Esophagus squamous epithelium (tissue), 5 donors: ENCODE measurements at places on chromosomes 7 and 10.

DNA sequence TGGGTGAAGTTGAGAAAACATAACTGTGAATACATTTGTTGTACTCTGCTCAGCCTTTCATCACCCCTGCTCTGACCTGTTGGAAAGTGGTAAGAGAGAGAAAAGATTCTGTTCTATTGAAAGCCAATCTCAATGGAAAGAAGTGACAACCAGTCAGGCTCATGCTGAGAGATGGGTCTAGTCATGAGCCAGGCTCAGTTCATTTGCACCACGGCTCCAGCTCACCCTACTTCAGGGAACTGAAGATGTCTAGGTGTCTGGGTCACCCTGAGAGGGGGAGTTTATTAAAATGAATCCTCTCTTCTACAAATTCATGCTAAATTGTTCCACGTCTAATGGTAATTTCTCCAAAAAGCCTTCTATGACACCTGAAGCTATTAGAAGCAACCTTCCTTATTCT, 12.1 kb upstream of the FAS start:
- DNase-seq: no peak

DNA sequence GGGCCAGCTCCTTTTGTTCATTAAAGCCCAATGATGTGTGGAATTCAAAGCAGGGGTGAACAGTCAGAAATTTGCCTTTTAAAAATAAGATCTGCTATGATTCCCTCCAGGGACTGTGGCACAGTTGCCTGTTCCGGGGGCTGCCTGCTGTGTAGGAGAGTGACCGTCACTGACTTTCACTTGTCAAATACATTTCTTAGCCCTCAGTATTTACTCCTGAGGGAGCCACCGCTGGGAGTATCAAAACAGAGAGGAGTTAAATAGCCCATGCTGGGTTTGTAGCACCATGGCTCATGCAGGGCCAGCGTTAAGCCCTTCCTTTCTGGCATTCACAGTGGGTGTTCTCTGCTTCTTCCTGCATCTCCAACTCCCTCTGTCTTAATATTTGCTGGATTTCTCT, 897.8 kb downstream of the SORCS3 start:
- no peak for DNase-seq

GRCh38 chr7:129784783-129785684, 167.7 kb downstream of the UBE2H start:
- no peak for DNase-seq

GRCh38 chr10:71209352-71209715, 3.0 kb upstream of the UNC5B start:
- no peak for DNase-seq

GRCh38 chr7:98284335-98285036, 3.0 kb downstream of the BRI3 start:
- DNase-seq: no peak

- DNase-seq: no peak
These were observed 65.3 kb downstream of the CHCHD3 start for GRCh38 chr7:133016604-133017003.

GRCh38 chr10:67433276-67433675, 262.7 kb downstream of the CTNNA3 start:
- no peak for DNase-seq

GRCh38 chr10:81866753-81867152, 8.2 kb upstream of the NRG3 start:
- no peak for DNase-seq

GRCh38 chr7:157769526-157770215, 432.9 kb downstream of the DNAJB6 start:
- DNase-seq: no peak

DNA sequence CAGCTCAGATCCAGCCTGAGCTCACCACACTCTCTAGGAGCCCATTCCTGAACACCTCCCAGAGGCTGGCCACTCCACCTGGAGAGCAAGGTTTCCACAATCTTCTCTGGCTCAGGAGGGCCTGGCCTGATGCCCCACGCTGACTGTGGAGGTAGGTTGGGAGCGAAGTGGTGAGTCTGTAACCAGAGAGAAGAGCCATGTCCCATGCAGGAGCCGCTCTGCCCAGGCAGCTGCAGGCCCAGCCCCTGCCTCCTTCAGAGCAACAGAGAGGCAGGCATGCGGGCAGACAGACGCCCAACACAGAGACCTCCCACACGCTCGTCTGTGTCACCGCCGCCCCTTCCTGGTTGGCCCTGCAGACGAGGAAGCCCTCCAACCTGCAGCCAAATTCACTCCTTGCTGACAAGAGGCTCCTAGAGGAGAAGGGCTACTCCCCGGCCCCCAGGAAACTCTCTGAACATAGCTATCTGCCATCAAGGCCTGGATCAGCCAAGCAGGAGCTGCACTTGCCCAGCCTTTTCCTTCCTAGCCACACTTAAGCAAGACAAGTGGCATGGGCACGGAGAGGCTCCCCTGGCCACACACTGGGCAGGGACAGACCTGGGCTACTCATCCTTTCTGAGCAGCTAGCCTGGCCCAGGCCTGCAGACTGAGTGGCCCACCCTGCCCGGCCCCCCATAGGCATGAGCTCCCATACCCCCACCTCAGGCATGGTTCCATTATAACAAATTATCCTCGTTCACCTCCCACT, 101.9 kb downstream of the GRID1 start:
- DNase-seq: no peak

- no peak for DNase-seq
These were observed 50.3 kb downstream of the ATXN7L1 start for GRCh38 chr7:105826143-105826542.

DNA sequence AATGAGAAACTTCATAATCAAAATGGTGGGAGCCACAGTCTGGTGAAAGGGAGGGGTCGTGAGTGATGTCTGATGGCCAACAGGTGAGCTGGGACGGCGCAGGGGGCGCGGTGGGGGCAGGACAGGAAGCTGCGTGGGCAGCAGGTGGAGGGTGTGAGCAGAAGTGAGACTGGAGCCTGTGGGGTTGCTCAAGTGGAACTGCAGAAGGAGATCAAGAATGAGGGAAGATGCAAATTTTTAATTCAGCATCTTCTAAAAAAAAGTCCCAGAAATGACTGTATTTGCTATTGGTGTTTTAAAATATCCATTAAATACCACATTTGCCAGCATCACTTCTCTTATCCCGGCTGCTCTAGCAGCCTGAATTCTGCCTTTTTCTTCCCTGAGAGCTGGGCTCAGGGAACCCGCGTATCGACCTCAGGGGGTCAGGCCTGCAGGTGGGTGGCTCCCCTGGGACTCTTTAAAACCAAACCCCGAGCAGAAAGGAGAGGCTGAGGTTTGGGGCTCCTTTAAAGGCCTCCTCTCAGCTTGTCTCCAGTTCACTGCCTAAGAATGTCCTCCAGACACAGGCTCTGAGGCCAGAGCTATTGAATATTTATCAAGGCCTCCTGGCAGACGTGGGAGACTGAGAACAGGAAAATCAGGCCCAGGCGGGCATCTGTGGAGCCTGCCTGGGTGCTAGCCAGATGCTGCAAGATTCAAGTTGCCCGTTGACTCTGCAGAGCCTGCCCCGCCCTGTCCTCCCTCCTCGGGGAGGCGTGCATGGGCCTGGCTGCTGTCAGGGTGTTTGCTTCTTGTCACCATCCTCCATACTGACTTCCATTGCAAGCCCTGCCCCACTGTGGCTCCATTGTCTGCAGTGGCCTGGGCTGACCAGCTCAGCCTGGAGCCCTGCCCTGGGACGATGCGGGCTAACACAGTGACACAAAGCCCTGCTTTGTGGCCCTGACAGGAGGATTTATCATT, 53.9 kb downstream of the SYPL1 start:
- peak; percentile 34 for DNase-seq

DNA sequence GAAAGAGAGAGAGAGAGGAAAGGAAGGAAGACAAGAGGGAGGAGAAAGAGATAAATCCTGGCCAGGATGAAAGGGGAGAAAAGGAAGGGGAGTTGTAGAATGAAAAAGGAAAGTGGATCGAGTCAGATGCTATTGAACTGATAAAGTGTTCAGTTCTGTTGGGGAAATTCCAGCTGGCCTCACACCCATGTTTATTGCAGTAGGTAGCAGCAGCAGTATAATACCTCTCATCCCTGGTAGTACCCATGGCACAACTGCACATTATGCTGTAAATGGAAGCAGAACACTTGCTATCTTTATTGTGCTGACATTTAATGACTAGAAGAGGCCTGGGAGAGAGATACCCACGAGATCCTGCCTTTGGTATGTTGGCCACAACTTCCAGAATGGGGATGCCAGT, 178.1 kb downstream of the EVX1 start:
- DNase-seq: no peak

GRCh38 chr7:55423277-55423711, 58.2 kb downstream of the LANCL2 start:
- no peak for DNase-seq

- no peak for DNase-seq
These were observed 818.5 kb downstream of the XPNPEP1 start for GRCh38 chr10:109104806-109105205.

DNA sequence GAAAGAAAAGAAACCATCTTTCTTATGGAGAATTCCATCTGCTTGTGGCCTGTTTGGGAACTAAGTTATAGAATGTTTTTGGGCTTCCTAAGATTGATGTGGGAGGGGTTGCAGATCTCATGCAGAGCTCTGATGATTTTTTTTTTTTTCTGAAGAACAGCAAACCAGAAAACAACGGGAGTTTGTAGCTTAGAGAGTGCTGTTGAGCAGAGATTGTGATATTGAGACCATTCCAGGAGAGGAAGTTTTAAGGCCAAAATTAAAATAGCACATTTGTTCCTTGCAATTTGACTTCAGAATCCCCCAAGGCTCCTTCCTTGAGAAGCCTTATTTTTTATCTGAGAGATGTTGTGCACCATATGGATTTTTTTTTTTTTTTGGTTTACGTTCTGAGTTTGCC, 159.5 kb upstream of the NRP1 start:
- no peak for DNase-seq

DNA sequence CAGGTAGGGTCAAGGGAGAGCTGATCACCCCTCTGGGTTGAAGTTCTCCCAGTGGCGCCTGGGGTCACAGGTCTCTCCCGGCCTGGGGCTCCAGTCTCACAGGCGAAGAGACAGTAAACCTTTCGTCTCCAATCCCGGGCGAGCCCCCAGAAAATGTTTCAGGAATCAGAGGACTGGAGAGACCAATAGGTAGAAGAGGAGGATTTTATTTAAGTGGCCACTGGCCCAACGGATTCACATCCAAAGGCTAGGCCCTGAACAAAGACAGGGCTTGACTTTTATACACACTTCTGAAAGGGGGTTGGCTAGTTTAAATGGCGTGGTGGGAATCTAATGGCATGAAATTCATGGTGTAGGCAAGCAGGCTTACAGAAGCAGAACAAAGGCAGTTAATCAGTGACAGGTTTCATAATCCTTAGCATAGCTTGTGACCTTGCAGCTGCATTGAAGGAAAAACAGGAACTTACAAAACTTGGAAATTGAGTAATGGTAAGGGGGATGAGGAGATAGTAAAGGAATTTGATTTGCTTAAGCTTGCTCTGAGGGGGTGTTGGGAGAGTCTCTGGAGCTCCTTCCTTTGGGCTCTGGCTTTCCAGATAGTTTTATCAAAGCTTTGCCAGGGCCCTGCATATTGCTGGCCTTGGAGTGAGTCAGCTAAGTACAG, 105.5 kb downstream of the TRIM24 start:
- no peak for DNase-seq

DNA sequence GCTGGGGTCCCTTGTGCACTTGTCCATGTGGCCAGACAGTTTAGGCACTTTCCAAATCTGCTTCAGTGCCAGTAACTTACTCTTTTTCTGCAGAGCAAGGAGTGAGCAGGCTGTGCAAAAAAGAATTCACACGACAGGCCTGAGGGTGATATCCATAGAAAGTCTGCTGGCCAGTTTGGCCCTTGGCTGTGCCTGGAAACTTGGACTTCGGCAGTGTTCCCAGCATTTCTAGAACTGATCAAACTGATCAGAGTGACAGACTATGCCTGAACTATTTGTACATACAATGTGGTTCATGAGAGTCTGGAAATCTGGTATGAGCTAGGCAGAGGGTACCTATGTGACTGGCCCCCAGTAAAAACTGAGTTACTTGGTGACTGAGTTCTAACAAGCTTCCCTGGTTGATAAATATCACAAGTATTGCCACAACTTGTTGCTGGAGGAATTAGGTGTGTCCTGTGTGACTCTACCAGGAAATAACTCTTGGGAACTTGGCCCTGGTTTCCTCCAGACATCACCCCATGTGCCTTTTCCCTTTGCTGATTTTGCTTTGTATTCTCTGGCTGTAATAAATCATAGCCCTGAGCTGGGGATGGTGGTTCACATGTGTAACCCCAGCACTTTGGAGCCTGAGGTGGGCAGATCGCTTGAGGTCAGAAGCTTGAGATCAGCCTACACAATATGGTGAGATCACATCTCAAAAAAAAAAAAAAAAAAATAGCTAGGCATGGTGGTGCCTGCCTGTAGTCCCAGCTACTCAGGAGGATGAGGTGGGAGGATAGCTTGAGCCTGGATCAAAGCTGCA, 3.3 kb upstream of the DENND10 start:
- DNase-seq: no peak

- DNase-seq: no peak
These were observed 14.4 kb downstream of the ALKBH4 start for GRCh38 chr7:102450242-102450641.

DNA sequence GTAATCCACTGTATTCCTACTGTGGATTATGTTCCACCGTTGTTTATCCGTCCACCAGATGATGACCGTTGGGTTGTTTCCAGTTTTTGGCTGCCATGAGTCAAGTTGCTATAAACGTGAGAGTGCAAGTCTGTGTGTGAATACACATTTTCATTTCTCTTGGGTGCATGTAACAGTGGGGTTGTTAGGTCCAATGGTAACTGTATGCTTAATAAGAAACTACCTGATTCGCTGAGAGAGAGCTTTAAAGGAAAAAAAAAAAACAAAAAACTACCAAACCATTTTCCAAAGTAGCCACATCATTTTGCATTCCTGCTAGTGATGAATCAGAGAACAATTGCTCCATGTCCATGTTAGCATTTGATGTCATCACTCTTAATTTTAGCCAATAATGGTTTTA, 15.9 kb downstream of the UBN2 start:
- no peak for DNase-seq

DNA sequence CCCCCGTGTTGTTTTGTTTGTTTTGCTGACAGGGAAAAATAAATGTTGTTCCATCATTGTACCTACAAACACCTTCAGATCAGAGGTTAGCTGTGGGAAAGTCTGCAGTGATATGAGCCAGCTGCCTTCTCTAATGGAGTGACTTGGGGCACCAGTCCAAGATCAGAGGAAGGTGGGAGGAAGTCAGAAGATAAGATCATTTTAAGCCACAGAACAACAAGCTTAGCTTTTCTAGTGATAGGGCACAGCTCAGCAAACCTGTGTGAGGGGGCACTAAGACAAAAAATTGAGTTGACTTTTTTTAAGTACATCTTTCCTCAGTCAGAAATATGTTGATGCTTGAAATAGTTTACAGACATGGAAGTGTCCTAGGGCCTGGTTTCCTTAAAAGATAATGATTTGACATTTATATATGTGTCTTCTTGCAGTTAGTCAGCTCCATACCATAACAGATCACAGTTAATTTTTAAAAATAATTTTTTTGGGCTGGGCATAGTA, 240.3 kb upstream of the KAT6B start:
- no peak for DNase-seq

- no peak for DNase-seq
These were observed 35.0 kb upstream of the BPGM start for GRCh38 chr7:134611611-134612151.

- no peak for DNase-seq
These were observed 25.3 kb downstream of the CCDC6 start for GRCh38 chr10:59880971-59881510.

GRCh38 chr10:32072025-32072800, 16.0 kb upstream of the KIF5B start:
- no peak for DNase-seq

- DNase-seq: no peak
These were observed 1.9 kb downstream of the OGA start for GRCh38 chr10:101816376-101816775.

- no peak for DNase-seq
These were observed 1.6 kb upstream of the COPS6 start for GRCh38 chr7:100087055-100087750.
